ENCODE measurements at places on chromosomes 5 and 9.
A peak's percentile ranks its signal among the peaks of the same experiment; 100 is the strongest.

GRCh38 chr9:113397203-113397631 lies 3.9 kb downstream of the ALAD start:
- DNase-seq: peak; percentile 96

GRCh38 chr9:116312221-116312620 lies 158.6 kb downstream of the PAPPA start:
- DNase-seq: no peak

GRCh38 chr5:143248822-143249579 lies 154.5 kb downstream of the NR3C1 start:
- peak; percentile 52 for DNase-seq

GRCh38 chr9:105295986-105296385 lies 51.5 kb downstream of the SLC44A1 start:
- DNase-seq: no peak

GRCh38 chr9:119004618-119004990 lies 364.6 kb downstream of the BRINP1 start:
- no peak for DNase-seq

- DNase-seq: no peak
Measured at GRCh38 chr5:81268521-81269196, 32.7 kb upstream of the ZCCHC9 start.

DNA sequence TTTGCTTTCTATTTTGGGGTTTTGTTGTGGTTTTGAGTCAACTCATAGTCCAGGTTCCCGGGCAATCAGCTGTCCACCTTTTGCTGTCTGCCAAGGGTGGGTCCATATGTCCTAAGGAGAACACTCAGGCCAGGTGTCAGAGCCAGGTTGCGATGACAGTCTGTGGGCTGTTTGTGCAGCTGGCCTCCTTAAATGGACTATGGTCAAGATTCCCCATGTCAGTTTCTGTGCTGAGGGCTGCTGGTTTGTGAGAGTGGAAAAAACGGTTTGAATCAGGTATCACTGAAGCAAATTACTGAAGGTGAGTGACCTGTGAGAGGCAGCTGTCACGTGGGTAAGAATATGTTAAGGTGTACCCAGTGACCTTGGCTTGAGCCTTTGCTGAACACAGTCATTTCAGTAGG lies 33.0 kb downstream of the SNX30 start:
- DNase-seq: no peak

GRCh38 chr5:180865981-180866695 lies 5.1 kb upstream of the ZFP62 start:
- DNase-seq: no peak

DNA sequence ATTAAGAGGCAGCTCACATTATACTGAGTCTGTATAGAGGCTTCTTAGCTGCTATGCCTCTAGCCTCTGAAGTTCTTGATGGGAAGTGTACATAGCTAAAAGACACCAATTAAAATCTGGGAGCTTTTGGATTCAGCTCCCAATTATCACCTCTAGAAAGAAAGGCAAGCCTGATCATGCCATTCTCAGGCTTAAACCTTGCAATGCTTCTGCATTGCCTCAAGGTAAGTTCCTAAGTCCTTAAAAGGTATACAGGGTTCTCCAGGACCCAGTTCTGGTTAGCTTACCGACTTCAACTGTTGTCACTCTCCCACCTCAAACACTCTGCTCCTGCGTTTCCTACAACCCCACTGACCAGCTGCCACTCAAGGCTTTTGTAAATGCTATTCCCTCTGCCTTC lies 17.5 kb upstream of the CCL28 start:
- DNase-seq: no peak

DNA sequence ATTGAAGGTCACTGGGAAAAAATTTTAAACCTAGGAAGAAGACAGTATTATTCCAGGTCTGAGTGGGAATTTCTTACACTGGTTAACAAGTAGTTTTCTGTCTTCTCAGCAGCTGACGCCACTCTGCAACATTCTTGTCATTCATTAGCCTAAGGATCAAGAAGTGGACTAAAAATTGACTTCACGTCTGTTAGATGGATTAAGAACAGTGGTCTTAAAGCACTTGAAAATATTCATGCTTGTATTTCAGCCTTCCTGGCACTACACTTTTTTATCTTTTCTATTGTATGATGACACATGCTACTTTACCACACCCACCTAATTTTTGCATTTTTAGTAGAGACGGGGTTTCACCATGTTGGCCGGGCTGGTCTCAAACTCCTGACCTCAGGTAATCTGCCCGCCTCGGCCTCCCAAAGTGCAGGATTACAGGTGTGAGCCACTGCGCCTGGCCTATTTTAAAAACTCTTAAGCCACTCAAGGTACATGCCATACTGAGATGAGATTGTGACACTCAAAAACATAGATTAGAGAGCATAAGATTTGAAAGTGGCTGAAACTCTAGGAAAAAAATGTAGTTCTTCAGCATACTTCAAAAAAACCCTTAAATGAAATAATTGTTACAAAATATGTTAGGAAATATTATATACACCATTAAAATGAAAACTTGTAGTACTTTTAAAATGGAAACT lies 8.4 kb downstream of the MATR3 start:
- no peak for DNase-seq

DNA sequence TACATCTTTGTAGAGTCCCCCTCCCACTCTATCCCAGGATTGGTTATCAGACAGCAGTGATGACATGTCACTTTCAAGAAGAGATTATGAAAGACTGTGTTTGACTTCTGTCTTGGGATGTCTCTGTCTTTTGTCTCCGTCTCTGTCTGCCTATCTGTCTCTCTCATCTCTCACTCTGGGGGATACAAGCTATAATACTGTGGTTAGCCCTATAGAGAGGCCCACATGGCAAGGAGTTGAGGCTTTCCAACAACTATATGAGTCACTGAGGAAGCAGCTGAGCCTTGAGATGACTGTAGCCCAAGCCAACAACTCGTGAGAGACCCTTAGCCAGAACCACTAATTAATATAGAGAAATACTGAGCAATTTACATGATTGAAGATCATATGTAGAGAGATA lies 284.8 kb downstream of the PDE4D start:
- DNase-seq: peak; percentile 70

DNA sequence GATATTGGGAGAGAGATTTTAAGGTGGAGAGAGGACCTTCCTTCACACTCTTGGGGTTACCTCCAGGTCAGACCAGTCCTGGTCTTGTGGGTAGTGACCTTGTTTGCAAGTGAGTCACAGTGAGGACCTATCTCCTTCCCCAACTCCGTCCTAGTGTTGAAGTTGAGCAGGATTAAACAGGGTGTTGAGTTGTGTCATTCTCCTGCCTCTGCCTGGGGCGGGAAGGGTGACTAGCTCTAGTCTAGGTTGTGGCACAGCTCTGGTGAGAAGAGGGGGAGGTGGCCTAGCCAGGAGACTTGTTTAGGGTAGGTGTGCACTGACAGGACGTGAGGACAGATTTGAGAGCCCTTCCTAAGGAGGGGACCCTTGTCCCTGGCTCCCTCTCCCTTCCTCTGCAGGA lies 119.6 kb upstream of the PITX1 start:
- no peak for DNase-seq

DNA sequence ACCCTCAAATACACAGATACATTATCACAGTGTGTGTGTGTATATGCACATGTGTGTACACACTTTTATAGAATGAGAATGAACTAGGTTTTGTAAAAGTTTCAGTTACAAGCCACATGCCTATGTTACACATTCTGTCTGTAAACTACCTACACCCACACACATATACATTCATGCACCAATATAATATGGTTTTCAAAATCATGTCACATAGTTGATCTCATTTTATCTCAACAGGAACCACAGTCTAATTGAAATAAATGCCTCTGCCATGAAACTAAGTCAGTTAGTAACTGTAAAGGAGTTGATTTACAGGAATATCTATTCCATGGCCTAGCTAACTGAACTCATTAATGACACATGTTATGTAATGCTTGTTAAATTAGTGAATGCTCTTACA lies 646.6 kb downstream of the PDE4D start:
- DNase-seq: no peak

GRCh38 chr5:108760512-108760911 lies 12.8 kb downstream of the FER start:
- DNase-seq: no peak

DNA sequence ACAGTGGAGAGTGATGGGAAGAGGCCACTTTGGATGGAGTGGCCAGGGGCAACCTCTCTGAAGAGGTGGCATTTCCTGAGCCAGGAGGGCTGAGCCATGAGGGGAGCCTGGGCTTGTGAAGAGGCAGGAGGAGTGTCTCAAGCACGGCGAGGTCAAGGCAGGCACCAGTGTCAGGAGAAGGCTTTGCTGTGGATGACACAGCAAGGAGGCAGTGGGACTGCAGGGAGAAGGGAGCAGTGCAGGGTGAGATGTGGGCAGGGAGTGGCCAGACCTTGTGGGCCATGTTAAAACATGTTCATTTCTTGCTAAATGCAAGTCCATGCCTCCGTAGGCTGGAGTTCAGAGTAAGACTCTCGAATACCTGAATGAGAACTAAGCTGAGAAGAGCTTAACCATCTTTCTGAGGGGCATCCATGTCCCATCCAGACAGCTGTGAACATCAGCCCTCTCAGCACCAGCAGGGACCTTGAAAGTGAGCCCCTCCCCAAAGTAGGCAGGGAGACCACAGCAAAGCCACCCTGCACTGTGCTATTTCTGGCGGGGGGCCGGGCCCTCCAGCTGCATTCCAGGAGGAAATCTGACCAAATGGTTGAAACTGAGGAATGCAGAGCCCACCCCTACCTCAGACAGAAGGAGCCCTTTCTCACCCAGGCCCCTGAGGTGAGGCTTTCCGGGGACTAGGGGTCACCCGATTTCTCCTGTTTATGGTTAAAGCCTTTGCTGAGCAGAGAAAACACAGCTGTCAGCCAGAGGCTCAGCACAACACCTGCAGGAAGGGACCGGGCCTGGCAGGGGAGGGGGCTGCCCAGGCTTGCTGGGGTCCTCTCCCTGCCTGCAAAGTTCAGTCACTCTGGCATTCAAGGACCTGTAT lies 16.1 kb upstream of the ARSI start:
- no peak for DNase-seq

- no peak for DNase-seq
Measured at GRCh38 chr9:1077616-1078015, 27.5 kb downstream of the DMRT2 start.

GRCh38 chr5:120007598-120007997 lies 378.2 kb downstream of the FAM170A start:
- DNase-seq: no peak

DNA sequence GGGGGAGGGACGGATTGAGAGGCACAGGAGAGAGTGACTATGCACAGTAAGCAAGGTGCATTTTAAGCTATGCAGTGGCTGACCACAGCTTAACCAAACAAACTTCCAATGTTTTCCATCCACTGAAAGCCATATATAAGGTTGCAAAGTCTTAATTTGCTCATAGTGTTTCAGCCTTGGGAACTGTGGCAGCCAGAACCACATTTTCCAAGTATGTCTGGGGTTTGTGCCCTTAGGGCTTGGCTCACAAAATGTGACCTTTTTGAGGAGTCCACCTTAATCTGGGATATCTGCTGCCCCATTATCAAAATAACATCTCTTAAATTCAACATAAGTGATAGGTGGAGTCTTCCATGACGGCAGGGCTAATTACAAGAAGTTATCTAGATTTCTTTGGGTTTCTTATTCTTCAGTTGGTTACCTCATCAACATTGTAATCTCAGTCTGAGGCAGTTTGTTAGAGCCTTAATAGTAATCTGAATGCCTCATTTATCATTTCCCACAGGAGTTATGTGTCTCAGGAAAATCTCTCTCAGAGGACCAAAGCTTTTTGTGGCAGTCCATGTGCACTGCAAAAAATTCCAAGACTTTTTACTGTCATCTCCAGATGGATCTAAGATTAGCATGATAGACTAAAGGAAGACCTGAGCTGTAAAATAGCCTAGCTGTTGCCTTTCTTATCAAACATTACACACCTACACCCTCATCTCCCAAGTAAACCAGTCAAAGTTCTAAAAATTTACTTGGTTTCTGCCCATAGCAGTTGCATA lies 15.2 kb upstream of the UBQLN1 start:
- DNase-seq: no peak

DNA sequence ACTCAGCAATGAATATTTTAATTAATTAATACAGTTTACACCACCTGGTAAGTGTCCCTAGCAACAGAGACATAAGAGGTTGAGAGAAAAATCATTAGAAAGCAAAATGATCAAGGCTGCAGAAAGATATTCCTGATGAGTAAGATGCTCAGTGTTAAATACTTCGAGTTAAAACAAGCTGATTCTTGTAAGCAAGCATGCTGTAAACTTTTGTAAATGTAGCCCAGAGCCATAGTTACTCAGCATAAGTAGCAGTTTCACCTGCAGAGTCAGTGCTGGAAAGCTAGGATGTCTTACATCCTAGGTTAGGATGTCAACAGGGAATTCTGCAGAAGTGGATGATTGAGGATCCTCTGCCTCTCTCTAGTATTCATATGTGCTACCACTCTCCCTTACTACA lies 4.2 kb downstream of the PRKACG start:
- no peak for DNase-seq

- no peak for DNase-seq
Measured at GRCh38 chr9:38228331-38229103, 159.5 kb upstream of the SHB start.

DNA sequence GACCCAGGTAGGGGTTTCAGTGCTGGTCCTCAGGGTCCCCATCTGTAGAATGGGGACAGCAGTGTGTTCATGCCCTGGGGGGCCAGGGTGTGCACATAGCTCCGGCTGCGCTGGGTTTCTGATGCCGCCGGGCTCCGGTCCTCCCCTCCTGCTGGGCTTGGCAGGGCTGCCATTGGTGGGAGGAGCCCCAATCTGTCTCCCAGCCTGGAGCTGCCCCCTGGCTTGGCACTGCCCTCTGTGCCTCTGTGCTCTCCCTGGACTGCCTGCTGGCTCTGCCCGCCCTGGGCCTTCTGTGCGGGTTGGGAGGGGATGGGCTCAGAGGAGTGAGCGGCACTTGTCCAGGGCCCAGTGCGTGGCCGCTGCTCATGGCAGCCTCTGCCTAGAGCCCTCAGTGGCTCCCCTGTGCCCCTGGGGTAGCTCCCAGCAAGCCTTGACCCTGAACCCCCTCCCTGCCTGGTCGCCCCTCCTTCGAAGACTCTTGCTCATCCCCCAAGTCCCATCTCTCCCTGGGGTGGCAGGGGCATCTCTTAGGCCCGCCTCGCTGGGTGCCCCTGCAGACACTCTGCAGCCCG lies 35.7 kb downstream of the RXRA start:
- DNase-seq: no peak

- peak; percentile 60 for DNase-seq
Measured at GRCh38 chr9:137828527-137829259, 48.9 kb upstream of the CACNA1B start.

GRCh38 chr5:93307557-93307956 lies 273.5 kb downstream of the NR2F1-AS1 start:
- no peak for DNase-seq

GRCh38 chr9:86660146-86660943 lies 287.0 kb downstream of the GAS1 start:
- DNase-seq: no peak

Measured in hematopoietic multipotent progenitor cell treated with erythropoietin and hydrocortisone succinate and interleukin-3 and kit ligand, for 4 days (in vitro differentiated cells).